Left renal pelvis (tissue), 4 donors: ENCODE measurements at places on chromosomes 11 and 22.

GRCh38 chr11:70525006-70525405 lies 126.7 kb downstream of the CTTN start:
- DNase-seq = no peak

- DNase-seq = peak; percentile 77
Measured at GRCh38 chr22:17368554-17369438, 464 bp upstream of the CECR2 start.

- DNase-seq = no peak
Measured at GRCh38 chr22:45434981-45435380, 21.5 kb downstream of the RIBC2 start.

DNA sequence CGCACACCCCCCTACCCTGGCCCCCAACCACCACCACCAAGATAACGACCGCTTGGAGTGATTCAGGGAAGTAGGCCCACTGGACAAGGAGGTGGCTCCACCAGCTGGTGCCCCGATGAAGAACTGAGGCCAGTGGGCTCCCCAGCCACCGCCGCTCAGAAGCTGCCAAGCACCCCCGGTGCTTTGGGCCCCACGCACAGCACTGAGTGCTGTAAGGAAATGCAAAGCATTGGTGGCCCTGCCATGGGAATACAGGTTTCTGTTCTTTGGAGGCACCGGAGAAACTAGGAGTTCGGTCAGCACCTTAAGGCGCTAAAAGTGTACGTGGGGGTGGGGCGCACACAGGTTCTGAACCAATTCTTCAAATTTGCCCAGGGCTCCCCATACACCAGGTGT lies 664 bp upstream of the PRSS23 start:
- no peak for DNase-seq

DNA sequence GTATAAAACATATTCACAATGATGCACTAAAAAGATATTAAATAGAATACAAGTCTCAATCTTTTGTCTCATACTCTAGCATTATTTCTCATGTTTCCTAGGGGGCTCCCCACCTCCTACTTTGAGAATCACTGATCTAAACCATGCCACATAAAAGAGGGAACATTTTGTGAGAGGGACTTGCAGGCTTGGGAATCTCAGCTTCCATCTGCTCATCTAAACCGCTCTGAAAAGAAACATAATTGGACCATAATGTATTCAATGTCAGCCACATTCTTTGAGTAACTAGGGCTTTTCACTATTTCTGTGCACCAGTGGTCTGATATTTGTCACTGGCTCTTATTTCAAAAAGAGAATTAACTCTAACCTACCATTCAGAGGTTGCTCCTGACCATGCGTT lies 6.4 kb upstream of the CSRP3 start:
- no peak for DNase-seq

GRCh38 chr11:134853992-134854991 lies 442.2 kb upstream of the B3GAT1 start:
- DNase-seq = no peak

DNA sequence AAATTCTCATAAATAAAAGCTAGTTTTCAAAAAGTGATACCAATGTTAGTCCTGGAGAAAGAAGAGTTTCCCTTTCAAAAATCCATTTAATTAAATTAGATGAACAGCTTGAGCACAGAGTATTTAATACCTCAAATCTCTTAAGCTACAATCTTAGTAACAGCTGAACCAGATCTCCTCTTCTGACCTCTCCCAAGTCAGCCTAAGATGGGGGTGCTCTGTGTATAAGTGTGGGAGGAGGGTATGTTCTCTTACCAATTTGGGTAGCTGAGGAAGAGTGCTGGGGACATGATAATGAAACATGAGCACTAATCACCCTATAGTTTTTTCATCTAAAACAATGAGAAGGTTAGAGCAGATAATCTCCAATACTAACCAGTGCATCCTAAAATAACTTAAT lies 9.6 kb downstream of the TPH1 start:
- no peak for DNase-seq
